ENCODE measurements at places on chromosomes 2 and 18.

GRCh38 chr18:68791801-68792200 is 6.1 kb upstream of the CCDC102B start:
- DNase-seq = no peak

DNA sequence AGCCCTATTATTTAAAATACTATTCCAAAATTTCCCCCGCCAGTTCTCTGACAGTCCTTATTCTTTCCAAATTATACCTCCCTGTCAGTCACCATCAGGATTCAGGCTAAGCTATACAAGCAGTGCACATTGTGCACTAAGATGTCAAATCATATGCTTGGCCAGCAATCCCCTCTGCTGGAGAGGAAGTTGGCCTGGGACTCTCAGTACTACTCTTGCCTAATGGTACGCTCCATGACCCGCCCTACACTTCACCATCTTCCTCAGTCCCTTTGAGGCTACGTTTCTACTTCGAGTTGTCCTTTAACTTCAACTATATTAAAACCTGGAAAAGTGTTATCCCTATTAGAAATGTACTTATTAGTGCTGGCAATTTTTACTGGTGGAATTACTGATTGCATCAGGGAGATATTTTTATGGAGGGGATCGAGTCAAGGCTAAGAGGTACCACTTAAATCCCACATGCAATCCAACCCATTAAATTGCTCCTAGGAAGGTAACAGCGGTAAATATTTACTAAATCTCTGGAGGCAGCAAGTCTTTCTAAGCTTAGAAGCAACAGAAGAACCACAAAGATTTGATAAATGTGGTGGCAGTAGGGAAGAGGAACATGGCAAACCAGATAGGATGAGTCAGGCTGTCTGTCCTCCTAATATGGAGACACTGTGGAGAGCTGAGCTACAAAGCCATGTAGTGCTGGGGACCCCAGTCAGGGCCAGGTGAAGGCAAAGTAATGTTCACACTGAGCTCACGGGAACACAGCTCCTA is 2.7 kb downstream of the USP40 start:
- DNase-seq = no peak

GRCh38 chr2:146040051-146040450 is 1520.1 kb upstream of the ZEB2 start:
- no peak for DNase-seq

GRCh38 chr2:28403370-28403956 is 10.8 kb downstream of the FOSL2 start:
- DNase-seq = no peak

GRCh38 chr2:194103941-194104659 is 1552.9 kb upstream of the SLC39A10 start:
- DNase-seq = no peak

DNA sequence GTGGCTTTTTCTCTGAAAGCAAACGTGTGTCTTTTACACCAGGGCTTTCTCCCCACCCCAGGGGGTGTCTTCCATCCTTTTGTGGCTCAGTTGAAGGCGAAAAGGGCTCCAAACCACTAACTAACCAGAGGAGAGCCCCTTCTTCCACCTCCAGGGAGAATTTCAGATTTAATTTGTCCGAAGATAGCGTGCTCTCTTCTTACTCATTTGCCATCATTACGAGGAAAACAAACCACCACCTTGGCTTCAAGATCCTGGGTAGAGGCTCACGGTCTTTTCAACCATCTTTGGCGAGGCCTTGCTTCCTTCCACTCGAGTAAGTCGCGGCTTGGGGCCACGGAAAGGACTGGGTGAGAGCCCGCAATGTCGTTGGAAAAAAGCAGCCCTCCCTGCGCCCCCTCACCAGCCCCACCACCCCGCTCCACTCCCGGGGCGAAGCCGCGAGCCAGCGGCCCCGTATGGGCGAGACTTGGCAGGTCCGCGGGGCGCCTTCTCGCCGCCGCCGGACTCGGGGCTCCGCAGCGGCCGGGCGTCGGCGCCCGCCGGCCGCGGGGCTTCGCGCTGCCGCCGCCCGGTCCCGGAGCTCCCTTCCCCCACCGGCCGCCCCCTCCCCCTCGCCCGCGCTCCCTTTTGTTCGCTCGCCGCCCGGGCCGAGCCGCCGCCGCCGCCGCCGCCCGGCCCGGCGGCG is 1.7 kb upstream of the ZNF532 start:
- DNase-seq = peak; percentile 39

GRCh38 chr18:30086351-30086750 is 956.2 kb downstream of the DSC3 start:
- no peak for DNase-seq

DNA sequence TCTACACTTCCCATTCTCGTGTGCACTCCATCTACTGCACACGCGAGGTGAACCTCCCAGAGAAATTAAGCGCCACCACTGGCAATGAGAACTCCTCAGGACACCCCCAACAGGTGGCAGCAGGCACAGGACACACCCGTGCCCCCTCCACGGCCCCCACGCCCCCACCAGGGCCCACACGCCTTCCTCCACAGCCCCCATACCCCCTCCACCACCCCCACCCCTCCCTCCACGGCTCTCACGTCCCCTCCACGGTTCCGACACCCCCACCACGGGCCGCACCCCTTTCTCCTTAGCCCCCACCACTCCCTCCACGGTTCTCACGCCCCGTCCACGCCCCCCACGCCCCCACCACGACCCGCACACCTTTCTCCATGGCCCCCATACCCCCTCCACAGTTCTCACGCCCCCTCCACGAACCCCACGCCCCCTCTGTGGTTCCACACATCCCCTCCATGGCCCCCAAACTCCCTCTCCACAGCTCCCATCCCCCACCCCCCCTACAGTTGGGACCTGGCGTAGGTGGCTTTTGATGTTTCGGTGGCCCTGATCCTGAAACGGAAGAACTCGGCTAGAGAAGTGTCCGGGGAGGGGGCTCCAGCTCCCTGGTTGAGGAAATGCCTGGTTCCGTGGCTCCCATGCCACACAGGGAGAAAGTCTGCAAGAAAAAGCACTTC is 110.8 kb downstream of the ZNF516 start:
- no peak for DNase-seq

DNA sequence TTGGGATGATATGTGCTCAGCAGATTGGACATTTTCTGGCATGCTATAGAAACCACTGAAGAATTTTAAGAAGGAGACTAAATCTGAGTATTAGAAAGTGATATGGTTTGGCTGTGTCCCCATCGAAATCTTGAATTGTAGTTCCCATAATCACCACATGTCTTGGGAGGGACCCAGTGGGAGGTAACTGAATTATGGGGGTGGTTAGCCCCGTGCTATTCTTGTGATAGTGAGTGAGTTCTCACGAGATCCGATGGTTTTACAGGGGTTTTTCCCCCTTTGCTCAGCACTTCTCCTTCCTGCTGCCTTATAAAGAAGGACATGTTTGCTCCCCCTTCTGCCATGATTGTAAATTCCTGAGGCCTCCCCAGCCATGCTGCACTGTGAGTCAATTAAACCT is 535.9 kb upstream of the VRK2 start:
- no peak for DNase-seq

- no peak for DNase-seq
Observed at GRCh38 chr2:26647981-26648380, 6.8 kb upstream of the CIB4 start.

DNA sequence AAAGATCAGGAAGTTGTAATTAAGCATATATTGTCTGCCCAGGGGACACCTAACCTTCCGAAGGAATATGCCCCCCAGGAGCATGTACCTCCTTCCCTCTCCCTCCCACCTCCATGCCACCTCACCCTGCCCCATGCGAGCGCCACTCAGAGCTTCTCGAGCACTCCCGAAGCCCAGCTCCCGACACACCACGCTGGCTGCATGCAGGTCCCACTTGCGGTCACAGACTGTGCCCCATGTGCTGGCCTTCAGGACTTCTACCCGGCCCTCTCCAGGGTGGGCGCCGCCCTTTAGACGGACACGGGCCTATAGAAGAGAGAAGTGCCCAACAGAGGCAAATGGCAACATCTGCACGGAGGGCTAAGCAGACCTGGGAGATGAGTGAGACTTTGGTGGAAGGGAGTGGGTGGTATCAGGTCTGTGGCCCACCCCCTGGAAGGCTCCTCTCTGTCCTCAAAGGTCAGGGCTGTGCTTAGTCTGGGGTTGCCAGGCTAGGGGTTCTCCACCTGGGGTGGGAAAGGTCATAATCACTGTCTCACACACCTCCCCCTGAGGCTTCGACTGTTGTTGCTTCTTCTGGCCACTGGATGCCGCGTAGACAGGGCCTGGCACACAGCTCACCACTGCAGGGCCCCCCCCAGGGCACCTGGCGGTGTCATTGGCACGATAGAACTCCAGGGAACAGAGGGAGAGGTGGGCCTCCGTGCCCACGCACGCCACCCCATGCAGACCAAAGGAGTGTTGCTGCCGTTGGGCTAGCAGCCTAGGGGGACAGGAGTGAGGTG is 6.6 kb downstream of the HTRA2 start:
- no peak for DNase-seq

- DNase-seq = peak; percentile 43
Observed at GRCh38 chr2:27408601-27409320, 630 bp downstream of the PPM1G start.

GRCh38 chr2:227082286-227082685 is 81.7 kb downstream of the COL4A4 start:
- no peak for DNase-seq

DNA sequence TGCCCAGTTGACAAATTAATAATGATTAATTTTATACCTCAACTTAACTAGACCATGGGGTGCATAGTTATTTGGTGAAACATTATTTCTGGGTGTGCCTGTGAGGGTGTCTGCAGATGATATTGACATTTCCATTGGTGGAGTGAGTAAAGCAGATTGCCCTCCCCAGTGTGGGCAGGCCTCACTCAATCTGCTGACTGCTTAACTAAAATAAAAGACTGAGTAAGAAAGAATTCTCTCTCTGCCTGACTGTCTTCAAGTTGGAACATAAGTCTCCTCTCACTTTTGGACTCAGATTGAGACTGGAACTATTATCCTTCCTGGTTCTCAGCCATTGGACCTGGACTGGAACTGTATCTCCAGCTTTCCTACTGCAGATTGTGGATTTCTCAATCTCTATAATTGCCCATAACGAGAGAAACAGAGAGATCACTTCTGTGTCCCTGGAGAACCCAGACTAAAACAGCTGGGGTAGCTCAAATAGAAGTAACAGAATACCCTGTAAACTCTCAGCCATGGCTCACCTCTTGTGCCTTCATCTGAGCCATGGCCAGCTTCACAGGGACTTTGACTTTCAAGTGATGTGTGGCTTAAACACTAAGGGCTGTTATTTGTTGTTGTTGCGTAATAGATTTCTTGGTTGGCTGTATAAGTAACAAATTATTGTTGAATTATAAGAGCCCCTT is 575.3 kb upstream of the RAB6C start:
- no peak for DNase-seq

GRCh38 chr2:71850306-71850801 is 297.3 kb downstream of the CYP26B1 start:
- DNase-seq = peak; percentile 38

GRCh38 chr2:144666032-144666431 is 146.1 kb upstream of the ZEB2 start:
- no peak for DNase-seq

DNA sequence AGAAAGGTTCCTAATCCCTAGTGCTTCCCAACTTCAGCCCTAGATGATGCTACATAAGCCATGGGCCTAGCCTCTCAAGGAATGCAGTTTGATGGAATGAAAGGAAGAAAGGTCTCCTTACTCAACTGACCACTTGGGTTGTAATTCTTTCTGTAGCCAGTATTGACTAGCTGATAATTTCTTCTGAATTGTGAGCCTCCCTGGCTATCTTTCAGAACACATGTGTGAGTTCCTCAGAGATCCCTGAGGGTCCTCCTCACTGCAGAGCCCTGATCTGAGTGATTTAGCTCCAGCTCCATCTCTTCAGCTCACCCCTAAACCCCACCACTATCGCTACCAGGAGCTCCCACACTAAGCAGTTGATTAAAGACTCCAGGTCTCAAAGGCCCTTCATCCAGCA is 31.5 kb downstream of the CFAP210 start:
- DNase-seq = no peak

DNA sequence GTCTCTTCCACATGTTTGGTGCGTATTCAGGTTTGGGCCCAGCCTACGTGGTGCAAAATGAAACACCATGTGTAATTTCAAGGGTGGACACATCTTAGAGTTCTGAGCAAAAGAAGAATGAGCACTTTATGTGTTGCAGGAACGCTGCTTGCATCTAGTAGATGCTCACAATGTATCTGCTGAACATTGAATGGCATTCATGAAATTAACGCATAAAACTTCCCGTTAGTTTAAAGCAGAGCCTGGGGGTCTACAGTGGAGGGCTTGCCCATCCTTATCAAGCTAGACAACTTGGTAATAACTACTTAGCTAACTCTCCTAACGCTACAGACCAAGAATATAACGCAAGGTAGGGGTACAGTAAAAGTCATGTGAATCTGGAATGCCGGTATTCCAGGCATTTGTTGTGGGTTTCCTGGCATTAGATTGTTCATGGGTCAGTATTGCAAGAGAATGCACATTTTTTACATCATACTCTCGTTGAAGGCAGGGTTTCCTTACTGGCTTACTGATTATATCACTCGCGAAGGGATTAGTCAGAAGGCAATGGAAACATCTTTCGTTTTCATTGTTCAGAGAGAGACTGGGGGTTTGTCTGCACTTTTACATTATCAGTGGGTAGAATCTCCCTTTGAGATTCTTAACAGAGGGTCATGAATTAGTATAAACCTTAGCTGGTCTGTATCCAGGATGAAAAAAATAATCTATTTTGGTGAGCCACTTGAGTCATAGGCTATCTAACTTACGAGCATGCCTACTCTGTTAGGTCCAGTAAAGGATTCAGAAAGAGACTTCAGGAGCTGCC is 229.5 kb upstream of the EPAS1 start:
- DNase-seq = no peak

DNA sequence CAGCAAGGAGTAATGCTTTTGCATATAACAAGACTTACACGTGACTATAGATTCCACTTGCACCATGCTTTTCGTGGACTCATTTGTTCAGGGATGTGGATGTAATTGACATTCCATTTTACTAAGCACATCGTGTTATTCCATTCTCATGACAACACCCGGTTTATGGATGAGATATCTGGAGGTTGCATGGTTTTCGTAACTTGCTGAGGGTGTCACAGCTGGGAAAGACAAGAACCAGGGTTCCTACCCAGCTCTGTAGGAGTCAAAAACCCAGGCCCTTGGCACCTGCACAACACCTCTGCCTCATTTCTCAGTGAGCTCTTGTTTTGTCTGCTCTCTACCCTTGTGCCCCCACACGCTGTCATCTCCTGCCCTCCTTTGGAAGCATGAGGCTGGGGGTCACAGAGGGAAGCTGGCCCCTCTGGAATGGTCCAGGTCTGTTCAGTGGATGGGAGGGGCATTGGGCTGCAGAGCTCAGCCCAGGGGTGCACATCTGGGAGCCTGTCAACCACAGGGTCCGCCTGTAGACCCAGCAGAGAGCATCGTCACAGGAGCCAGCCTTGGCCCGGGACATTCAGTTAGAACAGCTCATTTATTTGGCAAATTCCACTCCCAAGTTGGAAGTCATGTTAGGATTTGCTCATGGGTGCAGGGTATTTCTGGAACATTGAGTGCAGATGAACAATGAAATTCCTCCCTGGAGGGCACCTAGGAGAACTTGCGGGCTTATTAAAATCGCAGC is 120.1 kb upstream of the TWIST2 start:
- DNase-seq = peak; percentile 49

DNA sequence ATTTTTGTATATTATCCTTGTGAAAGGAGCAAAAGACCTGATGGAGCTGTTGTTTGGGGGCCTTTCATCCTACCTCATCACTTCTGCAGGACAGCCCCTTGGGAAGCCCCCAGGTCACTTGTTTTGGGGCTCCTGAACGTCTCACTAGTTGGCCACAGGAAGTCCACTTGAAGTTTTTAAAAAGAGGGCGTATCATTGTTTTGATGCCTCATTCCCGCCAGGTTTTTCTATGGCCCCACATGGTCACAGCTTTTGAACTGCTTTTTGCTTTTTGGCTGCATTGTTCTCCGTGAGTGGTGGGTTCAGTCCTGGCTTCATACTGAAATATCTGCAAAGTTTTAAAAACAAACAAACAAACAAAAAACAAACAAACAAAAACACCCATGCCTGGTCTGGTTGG is 216.3 kb downstream of the PRKCE start:
- DNase-seq = no peak

Data from heart left ventricle (tissue), 16 donors.